ENCODE measurements at places on chromosomes 3 and 15.

- no peaks in the 10 kb centered on the region for H3K36me3 ChIP-seq
- no peak overlapping the region for H3K4me3 ChIP-seq
- H3K27me3 ChIP-seq, result peaks cover 4% of the 10 kb centered on the region
- no peaks in the 10 kb centered on the region for H3K4me1 ChIP-seq
- no peak overlapping the region for H3K27ac ChIP-seq
Measured at GRCh38 chr15:55977231-55977630, 16.2 kb downstream of the NEDD4 start.

GRCh38 chr3:16875876-16876550 is 8.7 kb upstream of the PLCL2 start:
- no peaks in the 10 kb centered on the region for H3K36me3 ChIP-seq
- no peak overlapping the region for H3K27ac ChIP-seq
- H3K27me3 ChIP-seq, result peaks cover 4% of the 10 kb centered on the region
- DNase-seq, result no peak
- no peak overlapping the region for H3K4me3 ChIP-seq

- no peak overlapping the region for H3K4me3 ChIP-seq
- H3K27me3 ChIP-seq, result no peaks in the 10 kb centered on the region
- no peaks in the 10 kb centered on the region for H3K4me1 ChIP-seq
- no peak for DNase-seq
- H3K36me3 ChIP-seq, result peaks cover 10% of the 10 kb centered on the region
Measured at GRCh38 chr3:53083521-53083920, 37.6 kb upstream of the SFMBT1 start.

DNA sequence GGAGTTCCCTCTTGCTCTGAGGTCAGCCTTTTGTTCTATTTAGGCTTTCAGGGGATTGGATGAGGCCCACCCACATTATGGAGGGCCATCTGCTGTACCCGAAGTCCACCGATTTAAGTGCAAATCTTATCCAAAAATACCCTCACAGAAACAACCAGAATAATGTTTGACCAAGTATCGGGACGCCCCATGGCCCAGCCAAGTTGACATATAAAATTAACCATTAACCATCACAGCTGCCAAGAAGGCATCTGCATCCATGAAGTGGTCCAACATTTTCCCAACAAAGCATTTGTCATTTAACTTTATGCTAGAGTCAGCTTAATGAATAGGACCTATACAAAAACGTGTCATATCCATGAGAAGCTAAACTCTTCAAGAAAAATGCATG is 46.2 kb upstream of the TBC1D23 start:
- H3K27ac ChIP-seq, result no peak overlapping the region
- H3K4me3 ChIP-seq, result no peak overlapping the region
- H3K27me3 ChIP-seq, result peaks cover 12% of the 10 kb centered on the region
- no peak for DNase-seq

DNA sequence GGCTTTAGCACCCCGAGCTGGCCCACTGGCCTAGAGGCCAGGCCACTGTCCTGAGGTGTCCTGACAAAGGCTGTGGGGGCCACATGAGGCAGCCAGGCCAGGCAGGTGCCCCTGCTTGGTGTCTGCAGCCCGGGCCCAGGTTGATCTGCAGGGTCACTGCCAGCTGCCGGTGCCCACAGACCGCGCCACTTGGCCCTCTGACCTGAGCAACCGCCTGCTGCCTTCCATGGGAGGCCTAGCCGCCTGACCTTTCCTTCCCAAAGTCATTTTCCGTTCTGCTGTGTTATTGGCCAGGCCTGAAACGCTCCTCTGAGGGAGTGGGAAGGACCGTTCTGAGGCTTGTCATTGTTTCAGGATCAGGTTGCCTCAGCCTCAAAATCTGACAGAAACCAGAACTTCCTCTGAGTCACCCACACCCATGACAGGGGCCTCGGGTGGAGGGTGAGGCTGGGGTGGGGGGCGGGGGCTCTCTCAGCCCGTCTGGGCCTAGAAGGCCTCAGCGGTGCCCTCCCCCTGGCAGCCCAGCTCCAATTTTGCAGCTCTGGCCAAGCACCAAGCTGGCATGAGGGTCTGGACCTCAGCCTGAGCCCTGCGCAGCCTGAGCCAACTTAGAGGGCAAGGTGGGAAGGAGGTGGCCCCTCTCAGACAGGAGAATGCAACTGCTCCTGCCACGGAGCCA is 140.7 kb upstream of the MEF2A start:
- H3K27me3 ChIP-seq, result no peaks in the 10 kb centered on the region
- peak overlapping the region; percentile 46 for H3K4me3 ChIP-seq
- H3K4me1 ChIP-seq, result peaks cover 40% of the 10 kb centered on the region
- DNase-seq, result no peak
- peaks cover 1% of the 10 kb centered on the region for H3K36me3 ChIP-seq

DNA sequence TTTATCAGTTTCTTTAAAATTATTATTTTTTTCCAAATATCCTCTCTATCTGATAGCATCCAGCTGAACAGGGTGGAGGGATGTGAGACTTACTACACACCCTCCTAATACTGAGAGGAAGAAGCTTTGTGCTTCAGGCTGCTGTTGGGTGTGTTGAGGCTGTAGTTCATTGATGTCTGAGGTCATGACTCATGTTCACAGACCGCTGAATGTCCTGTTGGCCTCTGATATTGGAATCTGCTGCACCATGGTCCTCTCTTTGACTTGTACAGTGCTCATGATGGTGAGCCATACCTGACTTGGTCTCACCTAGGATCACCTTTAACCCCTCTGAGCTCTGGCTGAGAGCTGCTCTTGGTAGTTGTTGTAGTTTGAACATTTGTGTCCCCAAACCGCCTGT is 302.9 kb downstream of the SATB1 start:
- no peak overlapping the region for H3K4me3 ChIP-seq
- no peak overlapping the region for H3K27ac ChIP-seq
- peaks cover 8% of the 10 kb centered on the region for H3K4me1 ChIP-seq
- no peaks in the 10 kb centered on the region for H3K36me3 ChIP-seq
- DNase-seq, result no peak

- H3K36me3 ChIP-seq, result no peaks in the 10 kb centered on the region
- no peak overlapping the region for H3K27ac ChIP-seq
- no peaks in the 10 kb centered on the region for H3K4me1 ChIP-seq
- no peak overlapping the region for H3K4me3 ChIP-seq
- no peaks in the 10 kb centered on the region for H3K27me3 ChIP-seq
Measured at GRCh38 chr3:190193210-190193609, 72.5 kb upstream of the P3H2 start.

All from memory B cell (primary cell).